Sigmoid colon (tissue), 7 donors: ENCODE measurements at places on chromosomes 3 and 15. TPM values are rescaled to one million over a fixed set of nuclear protein-coding genes. Genes with fewer than 3 reads are reported as not detected.

CACNA1D gene
- 9.7 TPM for total RNA-seq

OTOL1 gene
- not detected for total RNA-seq

ALS2CL gene
- total RNA-seq, result 10.5 TPM

DNASE1L3 gene
- total RNA-seq, result 0.71 TPM

PLSCR5 gene
- total RNA-seq, result not detected

DNA sequence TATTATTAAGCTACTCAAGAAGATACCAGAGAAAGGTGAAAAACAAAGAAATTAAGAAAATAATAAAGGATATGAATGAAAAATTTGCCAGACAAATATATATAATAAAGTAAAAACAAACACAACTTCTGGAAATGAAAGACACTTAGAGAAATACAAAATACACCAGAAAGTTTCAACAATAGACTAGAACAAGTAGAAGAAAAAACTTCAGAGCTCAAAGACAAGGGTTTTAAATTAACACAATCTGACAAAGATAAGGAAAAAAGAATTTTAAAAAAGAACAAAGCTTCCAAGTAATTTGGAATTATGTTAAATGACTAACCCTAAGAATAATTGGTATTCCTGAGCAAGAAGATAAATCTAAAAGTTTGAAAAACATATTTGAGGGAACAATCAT is 135.3 kb downstream of the PLCH1 start:
- H3K27ac ChIP-seq, result no peak overlapping the region
- no peaks in the 10 kb centered on the region for H3K27me3 ChIP-seq
- DNase-seq, result no peak
- H3K4me1 ChIP-seq, result no peaks in the 10 kb centered on the region
- no peak overlapping the region for H3K4me3 ChIP-seq

DNA sequence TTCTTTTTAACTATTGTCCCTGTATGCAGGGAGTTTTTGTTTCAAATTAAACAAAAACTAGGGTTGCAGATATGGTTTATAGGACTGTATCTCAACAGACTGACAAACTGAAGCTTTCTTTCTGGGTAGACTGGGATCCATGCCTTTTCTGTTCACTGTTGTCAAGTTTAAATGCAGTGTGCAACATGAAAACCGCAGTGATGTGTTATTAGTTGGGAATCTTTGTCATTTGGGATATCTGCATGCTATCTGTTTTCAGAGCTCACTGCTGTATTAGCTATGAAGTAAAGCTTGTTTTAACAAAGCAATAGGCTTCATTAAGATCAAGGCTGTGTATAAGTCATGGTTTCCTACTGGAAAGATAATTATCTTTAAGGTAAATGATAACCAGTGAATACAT is 21.4 kb upstream of the MCF2L2 start:
- H3K4me3 ChIP-seq, result peak overlapping the region; percentile 7
- no peaks in the 10 kb centered on the region for H3K27me3 ChIP-seq
- DNase-seq, result no peak

GRCh38 chr15:40338041-40338657 is 2.6 kb downstream of the CCDC9B start:
- H3K4me1 ChIP-seq, result peaks cover 99% of the 10 kb centered on the region
- H3K36me3 ChIP-seq, result peaks cover 17% of the 10 kb centered on the region
- DNase-seq, result peak; percentile 94
- peak overlapping the region; percentile 99 for H3K27ac ChIP-seq

DNA sequence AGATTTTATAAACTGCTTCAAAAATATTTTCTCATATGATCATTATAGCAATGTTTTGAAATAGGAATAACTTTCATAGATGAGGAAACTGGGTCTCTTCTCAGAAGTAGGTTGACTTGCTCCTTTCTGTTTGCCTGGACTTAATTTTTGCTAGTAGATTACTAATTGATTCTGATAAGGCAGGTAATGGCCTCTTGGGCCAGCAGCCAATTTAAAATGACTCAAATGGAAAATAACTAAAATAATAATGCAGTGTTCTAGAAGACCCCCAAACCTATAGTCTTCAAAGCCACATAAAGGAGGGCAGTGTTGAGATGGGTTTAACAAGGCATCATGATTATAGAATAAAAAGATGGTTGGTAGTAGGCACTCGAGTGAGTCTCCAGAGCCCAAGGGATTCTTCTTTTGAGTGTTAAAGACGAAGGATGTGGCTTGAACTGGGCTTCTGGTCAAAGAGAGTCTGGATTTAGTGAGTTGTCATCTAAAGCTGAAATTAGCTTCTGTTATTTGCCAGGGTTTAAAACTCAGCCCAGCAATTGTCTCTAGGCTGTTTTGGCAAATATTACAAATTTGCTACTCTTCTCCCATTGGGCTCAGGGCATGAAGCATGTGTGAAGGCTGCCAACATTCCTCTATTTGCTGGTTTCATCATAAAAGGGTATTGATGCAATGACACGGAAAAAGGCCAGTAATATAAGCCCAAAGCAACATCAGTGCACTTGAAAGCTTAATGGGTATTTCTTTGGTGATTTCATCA is 297.1 kb upstream of the MEIS2 start:
- no peak overlapping the region for H3K27ac ChIP-seq
- no peaks in the 10 kb centered on the region for H3K27me3 ChIP-seq
- no peaks in the 10 kb centered on the region for H3K36me3 ChIP-seq
- H3K4me1 ChIP-seq, result no peaks in the 10 kb centered on the region
- DNase-seq, result no peak
- no peak overlapping the region for H3K4me3 ChIP-seq

- no peak overlapping the region for H3K27ac ChIP-seq
- H3K27me3 ChIP-seq, result no peaks in the 10 kb centered on the region
- H3K4me3 ChIP-seq, result no peak overlapping the region
Observed at GRCh38 chr15:47206358-47206978, 510.8 kb upstream of the SEMA6D start.

- H3K4me1 ChIP-seq, result peaks cover 4% of the 10 kb centered on the region
- H3K36me3 ChIP-seq, result no peaks in the 10 kb centered on the region
- DNase-seq, result no peak
- no peaks in the 10 kb centered on the region for H3K27me3 ChIP-seq
- no peak overlapping the region for H3K4me3 ChIP-seq
Observed at GRCh38 chr15:71701808-71702207, 108.5 kb upstream of the NR2E3 start.

- no peaks in the 10 kb centered on the region for H3K36me3 ChIP-seq
- H3K4me3 ChIP-seq, result no peak overlapping the region
- H3K27me3 ChIP-seq, result no peaks in the 10 kb centered on the region
- H3K27ac ChIP-seq, result no peak overlapping the region
Observed at GRCh38 chr3:140430494-140430893, 247.4 kb upstream of the TRIM42 start.

GRCh38 chr15:81152339-81152738 is 18.3 kb downstream of the CFAP161 start:
- no peaks in the 10 kb centered on the region for H3K27me3 ChIP-seq
- H3K4me1 ChIP-seq, result peaks cover 6% of the 10 kb centered on the region

DNA sequence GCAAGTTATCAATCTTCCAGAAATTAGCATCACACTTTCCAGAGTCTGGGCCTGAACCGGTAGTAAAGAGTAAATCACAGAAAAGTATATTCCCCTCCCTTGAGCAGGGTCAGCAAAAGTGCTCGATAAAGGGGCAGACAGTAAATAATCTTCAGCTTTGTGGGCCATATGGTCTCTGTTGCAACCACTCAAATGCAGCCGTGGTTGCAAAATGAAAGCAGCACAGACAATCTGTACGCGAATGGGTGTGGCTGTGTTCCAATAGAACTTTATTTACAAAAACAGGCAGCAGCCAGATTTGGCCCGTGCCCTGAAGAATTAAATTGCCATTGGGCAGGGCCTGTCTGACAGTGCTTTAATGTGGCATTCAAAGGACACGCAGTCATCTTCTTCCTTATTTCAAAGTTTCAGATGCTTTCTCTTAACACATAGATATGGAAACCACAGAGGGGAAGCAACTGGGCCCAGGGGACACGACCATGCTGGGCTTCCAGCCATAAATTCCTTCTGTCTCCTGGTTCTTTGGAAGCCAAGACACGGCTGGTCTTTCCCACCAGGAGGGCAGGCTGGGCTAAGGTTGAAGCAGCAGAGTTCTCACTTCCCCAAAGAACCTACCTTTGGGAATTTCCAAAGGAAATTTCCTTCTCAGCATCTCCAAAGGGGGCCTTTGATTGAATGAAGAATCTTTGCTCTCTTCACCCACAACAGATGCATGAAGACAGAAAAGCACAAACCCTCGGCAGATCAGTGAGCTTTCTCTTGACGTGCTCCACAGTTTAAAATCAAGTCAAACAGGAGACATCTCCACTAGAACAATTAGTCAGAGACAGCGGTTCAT is 489.8 kb upstream of the PROK2 start:
- H3K36me3 ChIP-seq, result no peaks in the 10 kb centered on the region
- no peaks in the 10 kb centered on the region for H3K27me3 ChIP-seq
- DNase-seq, result peak; percentile 82
- H3K4me3 ChIP-seq, result peak overlapping the region; percentile 3

DNA sequence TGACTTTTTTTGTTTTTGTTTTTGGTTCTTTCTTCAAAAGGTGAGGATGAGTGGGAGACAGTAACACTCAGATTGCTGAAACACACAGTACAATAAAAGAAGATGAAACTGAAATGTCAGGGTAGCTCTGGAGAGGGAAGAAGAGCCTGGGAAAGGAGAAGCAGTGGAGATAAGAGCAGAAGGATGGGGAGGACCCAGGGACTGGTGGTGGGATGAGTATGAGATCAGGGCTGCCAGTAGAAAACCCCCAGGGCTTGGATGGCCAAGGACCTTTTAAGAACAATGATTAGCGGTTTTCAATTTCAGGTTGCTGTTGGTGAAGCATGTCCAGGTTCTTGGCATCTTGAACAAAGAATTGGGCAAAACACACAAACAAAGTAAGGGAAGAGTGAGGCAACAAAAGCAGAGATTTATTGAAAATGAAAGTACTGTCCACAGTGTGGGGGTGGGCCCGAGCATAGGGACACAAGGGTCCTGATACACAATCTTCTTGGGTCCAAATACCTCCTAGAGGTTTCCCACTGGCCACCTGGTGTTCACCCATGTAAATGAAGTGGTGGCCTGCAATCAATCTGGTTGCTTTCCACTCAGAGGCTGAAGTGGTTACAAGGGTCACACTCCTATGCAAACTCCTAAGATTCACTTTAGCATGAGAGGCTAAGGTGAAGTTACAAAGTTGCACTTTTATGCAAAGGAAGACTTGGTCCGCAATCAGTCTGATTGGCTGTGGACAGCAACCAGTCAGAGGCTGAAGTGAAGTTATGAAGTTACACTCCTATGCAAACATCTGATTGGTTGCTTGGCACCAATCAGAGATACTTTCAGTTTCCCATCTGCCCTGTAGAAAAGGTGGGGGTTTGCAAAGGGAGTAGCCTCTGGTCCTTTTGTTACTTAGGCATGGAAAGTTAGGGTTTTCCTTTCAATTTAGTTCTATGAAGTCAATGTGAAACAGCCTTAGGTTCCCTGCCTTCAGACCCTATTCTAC is 26.1 kb upstream of the MFSD1 start:
- peak overlapping the region; percentile 57 for H3K27ac ChIP-seq
- DNase-seq, result no peak
- no peak overlapping the region for H3K4me3 ChIP-seq
- H3K27me3 ChIP-seq, result no peaks in the 10 kb centered on the region
- H3K4me1 ChIP-seq, result no peaks in the 10 kb centered on the region

GRCh38 chr3:71585887-71586809 is 2.6 kb upstream of the FOXP1 start:
- H3K4me1 ChIP-seq, result peaks cover 38% of the 10 kb centered on the region
- no peaks in the 10 kb centered on the region for H3K36me3 ChIP-seq

- H3K27ac ChIP-seq, result no peak overlapping the region
- no peaks in the 10 kb centered on the region for H3K36me3 ChIP-seq
- peaks cover 7% of the 10 kb centered on the region for H3K4me1 ChIP-seq
- H3K27me3 ChIP-seq, result no peaks in the 10 kb centered on the region
- no peak overlapping the region for H3K4me3 ChIP-seq
- no peak for DNase-seq
Observed at GRCh38 chr3:143064777-143065176, 54.8 kb upstream of the CHST2 start.

GRCh38 chr3:89252016-89252415 is 144.6 kb downstream of the EPHA3 start:
- no peak overlapping the region for H3K4me3 ChIP-seq
- no peaks in the 10 kb centered on the region for H3K27me3 ChIP-seq
- no peaks in the 10 kb centered on the region for H3K36me3 ChIP-seq
- DNase-seq, result no peak

DNA sequence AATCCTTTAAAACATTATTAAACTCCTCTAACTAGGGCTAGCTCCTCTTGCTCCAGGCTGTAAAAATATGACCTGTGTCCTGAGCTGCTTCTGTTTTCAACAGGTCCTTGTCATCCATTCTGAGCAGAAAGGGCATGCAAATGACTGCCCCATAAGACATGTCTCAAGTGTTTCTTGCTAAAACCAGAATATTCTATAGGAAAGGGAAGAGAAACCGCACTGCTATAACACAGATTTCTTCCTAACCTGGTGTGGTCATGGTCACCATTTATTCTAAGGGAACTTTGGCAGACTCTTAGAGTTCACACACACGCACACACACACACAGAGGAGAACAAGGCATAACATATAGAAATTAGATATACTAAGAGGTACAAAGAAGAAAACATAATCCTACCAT is 34.2 kb upstream of the B3GNT5 start:
- H3K36me3 ChIP-seq, result no peaks in the 10 kb centered on the region
- no peak overlapping the region for H3K27ac ChIP-seq
- no peaks in the 10 kb centered on the region for H3K27me3 ChIP-seq
- H3K4me1 ChIP-seq, result no peaks in the 10 kb centered on the region

GRCh38 chr3:178056868-178057267 is 479.4 kb upstream of the KCNMB2 start:
- no peak for DNase-seq
- H3K4me3 ChIP-seq, result no peak overlapping the region
- H3K27me3 ChIP-seq, result no peaks in the 10 kb centered on the region
- peaks cover 34% of the 10 kb centered on the region for H3K4me1 ChIP-seq
- H3K36me3 ChIP-seq, result no peaks in the 10 kb centered on the region
